ENCODE measurements at places on chromosomes 12 and 14. TPM values are rescaled to one million over a fixed set of nuclear protein-coding genes. Genes with fewer than 3 reads are reported as not detected.

GRCh38 chr14:98578204-98578603 lies 693.8 kb downstream of the BCL11B start:
- H3K27ac ChIP-seq: no peak overlapping the region
- no peak overlapping the region for H3K4me3 ChIP-seq
- DNase-seq: no peak
- no peaks in the 10 kb centered on the region for H3K4me1 ChIP-seq

- peaks cover 3% of the 10 kb centered on the region for H3K36me3 ChIP-seq
- H3K4me3 ChIP-seq: no peak overlapping the region
- H3K27ac ChIP-seq: no peak overlapping the region
Observed at GRCh38 chr12:22051114-22051698, 5.2 kb downstream of the CMAS start.

DNA sequence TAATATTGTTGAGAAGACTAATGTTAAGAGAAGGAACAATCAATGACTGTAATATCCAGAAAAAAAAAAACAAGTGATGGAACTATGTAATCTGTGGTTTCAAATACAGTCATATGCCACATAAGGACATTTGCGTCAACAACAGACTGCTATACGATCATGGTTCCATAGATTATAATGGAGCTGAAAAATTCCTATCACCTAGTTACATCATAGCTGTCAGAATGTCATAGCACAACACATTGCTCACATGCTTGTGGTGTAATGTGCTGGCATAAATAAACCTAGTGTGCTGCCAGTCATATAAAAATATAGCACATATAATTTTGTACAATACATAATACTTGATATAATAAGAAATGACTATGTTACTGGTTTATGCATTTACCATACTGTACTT lies 653.5 kb downstream of the TRHDE start:
- no peak overlapping the region for H3K27ac ChIP-seq
- no peaks in the 10 kb centered on the region for H3K4me1 ChIP-seq
- H3K4me3 ChIP-seq: no peak overlapping the region
- DNase-seq: no peak
- H3K36me3 ChIP-seq: no peaks in the 10 kb centered on the region
- H3K27me3 ChIP-seq: no peaks in the 10 kb centered on the region

DNA sequence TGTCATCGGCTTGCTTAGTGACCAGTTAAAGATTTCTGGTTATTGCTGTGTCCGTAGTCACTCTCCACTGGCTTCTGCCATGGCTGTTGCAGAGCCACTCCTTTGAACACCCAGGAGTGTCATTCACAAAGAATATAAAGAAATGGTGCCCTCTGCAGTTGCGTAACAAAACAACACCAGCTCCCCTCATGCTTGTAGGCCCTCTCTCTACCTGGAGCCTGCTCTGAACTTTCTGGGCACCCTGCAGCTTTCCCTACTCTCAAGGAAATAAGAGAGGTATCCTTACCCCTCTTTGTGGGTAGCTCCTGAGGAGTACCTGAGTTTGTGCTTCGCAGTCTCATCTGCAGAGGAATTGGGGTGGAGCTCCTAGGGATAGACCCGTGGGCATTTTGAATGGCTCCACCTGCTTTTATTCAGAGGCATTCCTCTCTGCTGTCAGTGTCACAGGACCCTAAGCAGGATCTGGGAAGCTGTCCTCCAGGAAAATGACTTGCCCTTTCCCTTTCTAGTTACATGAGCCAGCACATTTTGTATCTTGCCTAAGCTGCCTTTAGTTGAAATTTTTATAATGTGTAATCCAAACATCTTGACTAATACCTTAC lies 97.2 kb upstream of the TMEM260 start:
- no peaks in the 10 kb centered on the region for H3K4me1 ChIP-seq
- no peaks in the 10 kb centered on the region for H3K36me3 ChIP-seq
- H3K27me3 ChIP-seq: no peaks in the 10 kb centered on the region
- DNase-seq: peak; percentile 38
- H3K27ac ChIP-seq: no peak overlapping the region
- H3K4me3 ChIP-seq: no peak overlapping the region

GRCh38 chr12:113050795-113051194 lies 5.7 kb upstream of the DTX1 start:
- H3K4me1 ChIP-seq: no peaks in the 10 kb centered on the region
- H3K4me3 ChIP-seq: no peak overlapping the region
- no peak for DNase-seq
- 0 out of 2 replicates have a peak, but pooled peaks cover 4% of the 10 kb centered on the region for H3K27me3 ChIP-seq

DNA sequence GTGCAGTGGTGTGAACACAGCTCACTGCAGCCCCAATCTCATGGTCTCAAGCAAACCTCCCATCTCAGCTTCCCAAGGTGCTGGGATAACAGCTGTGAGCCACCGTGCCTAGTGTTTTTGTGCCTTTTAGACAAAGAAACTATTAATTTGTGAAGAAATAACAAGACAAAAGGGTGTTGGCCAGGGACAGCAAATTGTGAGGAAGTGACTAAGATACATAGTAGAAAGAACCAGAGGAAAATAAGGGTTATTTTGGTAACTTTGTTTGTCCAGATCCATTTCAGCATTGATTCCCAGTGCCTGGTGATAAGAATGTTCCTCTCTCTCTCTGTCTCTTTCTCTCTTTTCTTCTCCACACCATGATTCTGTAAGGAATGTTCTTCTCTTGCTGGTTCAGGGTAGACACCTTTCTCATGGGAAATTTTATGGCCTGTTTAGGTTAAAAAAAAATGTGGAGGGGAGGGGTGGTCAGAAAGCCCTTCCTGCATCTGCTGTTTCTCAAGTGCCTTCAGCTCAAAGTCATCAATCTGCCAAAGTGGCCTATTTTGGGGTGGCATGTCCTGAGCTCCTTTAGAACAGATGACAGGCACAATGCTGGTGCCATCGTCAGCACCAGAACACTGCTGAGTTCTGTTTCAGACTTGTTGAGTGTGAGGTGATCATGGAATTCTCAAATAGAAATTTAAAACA lies 184.4 kb upstream of the EEA1 start:
- no peak for DNase-seq
- no peaks in the 10 kb centered on the region for H3K36me3 ChIP-seq
- H3K4me1 ChIP-seq: peaks cover 9% of the 10 kb centered on the region
- no peaks in the 10 kb centered on the region for H3K27me3 ChIP-seq
- H3K4me3 ChIP-seq: no peak overlapping the region
- no peak overlapping the region for H3K27ac ChIP-seq

- H3K4me3 ChIP-seq: no peak overlapping the region
- H3K4me1 ChIP-seq: no peaks in the 10 kb centered on the region
- H3K36me3 ChIP-seq: no peaks in the 10 kb centered on the region
- H3K27me3 ChIP-seq: no peaks in the 10 kb centered on the region
Observed at GRCh38 chr14:97155320-97155719, 358.1 kb downstream of the VRK1 start.

- no peaks in the 10 kb centered on the region for H3K27me3 ChIP-seq
- peaks cover 36% of the 10 kb centered on the region for H3K4me1 ChIP-seq
- no peak overlapping the region for H3K4me3 ChIP-seq
- H3K27ac ChIP-seq: peak overlapping the region; percentile 95
- peak; percentile 99 for DNase-seq
- no peaks in the 10 kb centered on the region for H3K36me3 ChIP-seq
Observed at GRCh38 chr14:60931218-60931617, 49.7 kb downstream of the TRMT5 start.

GRCh38 chr14:49895480-49895879 lies 2.6 kb downstream of the ARF6 start:
- H3K36me3 ChIP-seq: peaks cover 24% of the 10 kb centered on the region
- H3K27ac ChIP-seq: no peak overlapping the region
- peaks cover 5% of the 10 kb centered on the region for H3K4me1 ChIP-seq
- no peaks in the 10 kb centered on the region for H3K27me3 ChIP-seq
- DNase-seq: no peak
- peak overlapping the region; percentile 93 for H3K4me3 ChIP-seq

DNA sequence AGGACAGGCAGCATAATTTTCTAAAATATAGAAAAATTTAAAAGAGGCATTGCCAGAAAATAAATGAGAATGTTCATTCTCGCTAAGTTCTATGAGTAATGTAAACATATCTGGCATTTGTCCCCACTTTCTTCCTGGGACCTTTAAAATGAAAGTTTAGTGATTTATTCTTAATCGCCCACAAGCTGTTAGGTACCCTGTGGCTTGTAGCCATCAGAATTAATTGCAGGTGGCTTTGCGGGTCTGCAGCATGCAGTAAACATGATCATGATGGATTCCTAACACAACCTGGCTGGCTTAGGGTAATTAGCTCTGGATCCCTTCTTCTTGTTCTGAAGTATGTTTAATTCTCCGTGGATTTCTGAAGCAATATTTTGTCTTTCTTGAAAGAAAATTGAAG lies 103.5 kb upstream of the FRMD6 start:
- no peak for DNase-seq
- H3K27ac ChIP-seq: no peak overlapping the region
- H3K27me3 ChIP-seq: no peaks in the 10 kb centered on the region

DNA sequence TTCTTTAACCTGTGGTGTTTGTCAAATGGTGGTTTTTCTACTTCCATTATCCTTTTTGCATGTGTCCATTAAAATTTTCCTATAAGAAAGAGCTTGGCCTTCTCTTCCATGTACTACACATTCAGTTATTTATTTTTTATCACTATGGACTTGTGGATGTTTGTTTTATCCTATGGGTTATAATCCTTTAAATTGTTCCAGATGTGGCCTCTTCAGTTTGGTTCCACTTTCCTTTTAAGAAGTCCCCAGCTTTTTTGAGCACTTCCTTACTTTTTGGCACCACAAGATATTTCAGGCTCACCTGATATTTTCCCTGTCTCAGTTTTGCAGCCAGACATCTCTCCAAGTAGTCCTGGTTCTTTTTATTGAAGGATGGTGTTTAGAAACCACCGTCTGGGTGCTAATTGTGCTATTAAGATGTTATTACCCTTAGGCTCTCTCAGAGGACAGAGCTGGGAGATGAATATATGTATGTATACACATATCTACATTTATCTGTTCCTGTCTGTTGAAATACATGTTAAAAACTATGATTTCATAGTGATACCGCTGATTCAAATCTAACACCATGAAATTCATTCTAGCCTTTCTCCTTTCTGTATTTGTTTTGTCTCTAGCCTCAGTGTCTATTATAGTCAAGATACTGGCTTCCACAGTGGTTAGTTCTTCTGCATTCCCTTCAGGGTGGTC lies 408.5 kb upstream of the RGS6 start:
- peaks cover 5% of the 10 kb centered on the region for H3K4me1 ChIP-seq
- H3K27me3 ChIP-seq: no peaks in the 10 kb centered on the region
- H3K27ac ChIP-seq: no peak overlapping the region
- H3K4me3 ChIP-seq: no peak overlapping the region

DNA sequence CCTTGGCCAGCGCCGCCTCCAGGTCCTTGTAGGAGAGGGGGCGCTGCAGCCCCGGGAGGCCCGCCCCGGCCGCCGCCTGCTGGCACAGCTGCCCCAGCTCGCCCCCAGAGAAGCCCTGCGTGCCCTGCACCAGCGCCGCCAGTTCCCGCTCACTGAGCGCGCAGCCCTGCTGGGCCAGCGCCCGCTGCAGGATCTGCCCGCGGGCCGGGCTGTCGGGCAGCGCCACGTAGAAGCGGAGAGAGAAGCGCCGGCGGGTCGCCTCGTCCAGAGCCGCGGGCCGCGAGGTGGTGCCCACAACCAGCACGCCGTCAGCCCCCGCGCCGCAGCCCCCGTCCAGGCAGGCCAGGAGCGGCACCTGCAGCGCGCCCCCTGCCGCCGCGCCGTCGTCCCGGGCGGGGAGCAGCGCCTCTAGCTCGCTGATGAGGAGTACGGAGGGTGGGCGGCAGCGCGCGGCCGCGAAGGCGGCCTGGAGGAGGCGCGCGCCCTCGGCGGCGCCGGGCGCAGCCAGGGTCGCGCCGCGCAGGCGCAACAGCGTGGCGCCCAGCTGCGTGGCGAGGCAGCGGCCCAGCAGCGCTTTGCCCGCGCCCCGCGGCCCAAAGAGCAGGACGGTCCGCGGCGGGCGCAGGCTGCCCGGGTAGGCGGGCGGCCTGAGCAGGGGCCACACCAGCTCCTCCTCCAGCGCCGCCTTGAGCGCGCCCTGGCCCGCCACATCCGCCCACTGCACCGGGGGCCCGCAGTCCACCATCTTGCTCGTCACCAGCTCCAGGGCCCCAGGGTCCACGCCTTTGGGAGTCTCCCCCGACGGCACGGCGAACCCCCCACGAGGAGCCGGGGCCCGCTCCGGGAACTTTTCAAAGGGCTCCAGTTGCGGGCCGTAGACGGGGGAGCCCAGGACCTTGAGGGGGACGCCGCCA lies 27.7 kb downstream of the FIGNL2 start:
- no peaks in the 10 kb centered on the region for H3K36me3 ChIP-seq
- H3K27me3 ChIP-seq: no peaks in the 10 kb centered on the region
- DNase-seq: no peak
- H3K4me1 ChIP-seq: no peaks in the 10 kb centered on the region

DNA sequence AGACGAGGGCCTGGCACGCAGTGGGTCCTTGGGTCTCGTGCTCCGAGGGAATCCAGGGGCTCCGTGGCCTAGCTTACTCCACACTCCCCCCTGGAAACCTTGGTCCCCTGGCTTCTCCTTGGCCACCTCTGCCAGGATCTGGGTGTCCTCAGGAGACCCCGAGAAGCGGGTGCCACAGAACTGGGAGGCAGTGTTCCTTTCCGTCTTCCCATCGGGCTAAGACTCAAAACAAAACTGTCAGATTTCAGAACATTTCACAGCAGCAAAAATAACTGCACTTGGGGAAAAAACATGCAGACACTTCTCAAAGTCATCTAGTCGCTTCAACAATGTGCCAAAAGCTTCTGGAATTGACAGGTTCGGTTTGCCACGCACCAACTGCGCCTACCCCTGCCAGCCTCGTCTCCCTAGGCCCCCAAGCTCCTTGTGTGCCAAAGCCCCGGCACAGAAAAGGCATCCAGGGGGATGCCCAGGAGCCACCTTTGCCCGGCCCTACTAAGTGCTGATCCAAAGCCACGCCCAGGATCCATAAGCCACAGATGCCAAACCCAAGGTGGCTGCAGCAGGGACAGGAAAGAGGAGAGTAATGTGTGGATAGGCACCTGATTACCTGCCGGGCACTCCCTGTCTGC lies 58.4 kb upstream of the DIO3 start:
- H3K4me3 ChIP-seq: no peak overlapping the region
- no peaks in the 10 kb centered on the region for H3K36me3 ChIP-seq
- no peaks in the 10 kb centered on the region for H3K4me1 ChIP-seq
- H3K27me3 ChIP-seq: no peaks in the 10 kb centered on the region
- H3K27ac ChIP-seq: no peak overlapping the region

GRCh38 chr14:68487805-68488590 lies 304.9 kb downstream of the ZFP36L1 start:
- DNase-seq: no peak
- no peak overlapping the region for H3K27ac ChIP-seq
- no peak overlapping the region for H3K4me3 ChIP-seq
- H3K4me1 ChIP-seq: peaks cover 3% of the 10 kb centered on the region
- no peaks in the 10 kb centered on the region for H3K27me3 ChIP-seq

Gene ABCC9
- 1.2 TPM for total RNA-seq

Gene DLK1
- 0.28 TPM for total RNA-seq

Gene PKP2
- total RNA-seq: 5.1 TPM
